ENCODE measurements at places on chromosomes 5 and 9. TPM values are rescaled to one million over a fixed set of nuclear protein-coding genes. Genes with fewer than 3 reads are reported as not detected.
A peak's percentile ranks its signal among the peaks of the same experiment; 100 is the strongest.

LCN1 gene
- not detected for total RNA-seq

CDH12 gene
- total RNA-seq, result not detected

HMCN2 gene
- not detected for total RNA-seq

ENHO gene
- total RNA-seq, result not detected

SPINK4 gene
- not detected for total RNA-seq

IL33 gene
- total RNA-seq, result not detected

GRXCR2 gene
- total RNA-seq, result not detected

LCN15 gene
- not detected for total RNA-seq

GRCh38 chr9:71268871-71269635 is 147.6 kb upstream of the TRPM3 start:
- DNase-seq, result no peak

DNA sequence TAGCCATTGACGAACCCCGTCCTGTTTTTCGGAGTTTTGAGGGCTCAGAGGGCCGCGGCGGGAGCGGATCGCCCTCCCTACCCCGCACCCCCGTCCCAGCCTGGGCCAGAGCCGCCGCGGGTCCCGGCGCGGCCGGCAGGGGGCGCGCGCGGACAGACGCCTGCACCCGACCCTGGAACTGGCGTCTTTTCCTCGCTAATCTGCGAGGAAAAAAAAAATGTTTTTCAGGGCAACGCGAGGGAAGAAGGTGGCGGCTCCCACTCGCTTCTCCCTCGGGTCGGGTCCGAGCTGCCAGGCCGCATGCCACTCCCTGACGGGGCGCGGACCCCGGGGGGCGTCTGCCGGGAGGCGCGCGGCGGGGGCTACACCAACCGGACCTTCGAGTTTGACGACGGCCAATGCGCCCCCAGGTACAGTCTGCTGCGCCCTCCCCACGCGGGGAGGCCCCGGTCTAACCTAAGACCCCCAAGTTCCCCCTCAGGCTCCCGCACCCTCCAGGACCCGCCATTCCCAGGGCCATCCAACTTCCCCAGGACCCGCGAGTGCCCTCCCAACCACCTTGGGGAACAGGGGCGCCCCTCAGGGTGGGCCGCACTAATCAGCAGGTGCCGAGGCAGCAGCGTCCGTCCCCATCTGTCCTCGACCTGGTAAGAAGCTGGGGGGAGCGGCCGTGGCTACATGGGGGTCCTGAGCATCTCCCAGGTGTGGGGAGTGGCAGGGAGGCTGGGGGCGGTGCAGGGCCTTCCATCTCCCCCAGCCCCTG is at the start of gene KCNT1:
KCNT1 (plus strand) TSS at position 227 of the 763 bp plus-strand sequence; CDS start at position 301, 74 bp downstream.
- no peak for DNase-seq

DNA sequence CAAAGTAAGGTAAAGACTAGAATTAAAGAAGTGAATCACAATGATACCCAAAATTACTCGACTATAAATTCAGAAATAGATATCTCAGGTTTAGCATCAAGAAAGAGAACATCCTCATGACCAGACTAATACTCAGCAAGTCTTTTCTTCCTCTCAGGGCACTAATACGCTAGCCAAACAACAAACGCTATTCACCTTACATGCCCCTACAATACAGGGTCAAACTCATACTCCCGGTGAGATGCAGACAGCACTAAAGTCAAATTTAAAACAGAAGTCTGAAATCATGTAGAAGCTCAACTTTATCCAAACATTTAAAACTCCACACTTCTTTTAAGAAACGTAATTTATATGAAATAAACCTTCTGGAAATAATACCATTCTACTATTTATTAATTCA is 5.6 kb downstream of the PFDN1 start:
- DNase-seq, result no peak

GRCh38 chr5:113194591-113194990 is 218.0 kb downstream of the DCP2 start:
- no peak for DNase-seq

DNA sequence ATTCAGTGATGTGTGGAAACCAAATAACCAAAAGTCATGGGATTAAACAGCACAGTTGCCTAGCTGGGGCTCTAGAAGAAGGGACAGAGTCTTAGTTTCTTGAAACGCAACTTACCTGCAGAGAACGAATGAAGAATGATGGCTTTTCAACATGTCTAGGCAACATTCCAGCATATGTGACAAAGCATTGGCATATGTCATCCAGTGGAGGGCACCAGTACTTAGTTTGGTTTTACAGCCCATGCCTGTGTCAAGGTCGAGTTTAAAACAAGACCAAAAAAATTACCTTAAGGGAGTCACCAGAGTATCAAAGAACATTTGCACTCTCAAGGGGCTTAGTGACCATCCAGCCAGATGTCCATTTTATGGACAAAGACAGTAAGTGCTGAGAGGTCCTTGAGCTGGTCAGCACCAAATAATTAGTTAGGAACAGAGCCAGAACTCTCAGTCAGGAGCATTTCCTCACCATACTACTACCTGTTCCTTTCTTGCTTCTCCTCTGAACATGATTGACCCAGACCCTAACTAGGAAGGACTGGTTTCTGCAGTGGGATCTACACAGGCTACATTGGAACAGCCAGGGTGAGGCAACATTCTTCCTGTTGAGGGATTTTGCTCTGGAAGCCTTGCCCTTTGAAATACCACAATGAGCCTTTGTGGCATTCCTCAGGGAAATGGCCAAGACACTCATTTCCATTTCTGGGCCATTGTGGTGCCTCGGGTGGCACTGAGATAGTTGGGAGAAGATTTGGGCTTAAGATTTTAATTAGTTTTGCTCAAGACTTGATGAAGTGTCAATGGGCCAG is 75.4 kb upstream of the ANKH start:
- no peak for DNase-seq

GRCh38 chr5:143759396-143760130 is 52.4 kb upstream of the HMHB1 start:
- DNase-seq, result no peak

GRCh38 chr5:133328800-133329199 is 277.0 kb downstream of the HSPA4 start:
- peak; percentile 53 for DNase-seq

DNA sequence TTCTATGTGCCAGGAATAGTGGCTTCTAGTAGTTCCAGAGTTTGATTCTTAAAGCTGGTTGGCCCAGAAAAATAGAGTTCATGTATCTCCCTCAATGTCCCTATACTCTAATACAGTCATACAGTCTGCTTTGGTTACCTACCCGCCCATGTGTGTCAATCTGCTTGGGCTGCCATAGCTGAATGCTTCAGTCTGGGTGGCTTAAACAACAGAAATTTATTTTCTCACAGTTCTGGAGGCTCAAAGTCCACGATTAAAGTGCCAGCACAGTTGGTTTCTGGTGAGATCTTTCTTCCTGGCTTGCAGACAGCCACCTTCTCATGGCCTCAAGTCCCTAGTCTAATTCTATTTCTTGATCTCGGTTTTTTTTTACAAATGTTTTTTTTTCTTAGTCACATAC is 1739.0 kb downstream of the MAT2B start:
- no peak for DNase-seq

DNA sequence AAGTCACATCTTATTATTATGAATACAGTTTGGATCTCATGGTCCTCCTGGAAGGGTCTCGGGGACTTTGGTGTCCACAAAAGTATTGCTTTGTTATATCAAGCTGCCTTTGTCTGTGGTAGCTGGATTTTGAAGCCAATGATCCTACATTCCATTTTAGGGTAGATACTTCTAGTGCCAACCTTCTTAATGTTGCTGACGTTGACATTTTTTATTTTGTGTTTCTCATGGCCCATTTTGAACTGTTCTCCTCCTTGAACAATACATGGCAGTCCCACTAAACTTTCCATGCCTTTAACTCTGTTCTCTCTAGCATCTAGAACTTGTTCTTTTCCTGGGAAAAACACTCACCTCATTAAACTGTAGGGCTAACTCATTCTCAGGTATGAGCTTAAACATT is 425.8 kb downstream of the KCTD16 start:
- DNase-seq, result no peak

GRCh38 chr5:149089796-149090195 is 26.9 kb upstream of the SH3TC2 start:
- DNase-seq, result no peak

DNA sequence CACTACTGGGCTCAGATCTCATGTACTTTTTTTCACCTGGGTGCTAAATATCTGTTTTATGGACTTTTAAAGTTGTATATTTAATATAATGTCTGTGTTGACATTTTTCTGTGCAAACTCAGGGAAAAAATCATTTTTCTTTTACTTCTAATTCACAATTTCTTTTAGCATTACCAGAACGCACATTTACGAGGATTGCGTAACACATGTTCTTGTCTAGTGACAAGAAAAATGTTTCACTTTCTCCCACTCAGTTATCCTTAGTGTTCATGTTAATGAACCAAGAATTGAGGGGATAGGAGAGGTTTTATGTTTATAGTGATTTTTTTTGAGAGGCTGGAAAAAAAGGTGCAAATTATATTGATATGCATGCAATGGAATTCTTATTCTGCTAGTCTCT is 86.3 kb upstream of the PJA2 start:
- no peak for DNase-seq

GRCh38 chr9:113934829-113935676 is 58.9 kb downstream of the ZNF618 start:
- DNase-seq, result no peak

DNA sequence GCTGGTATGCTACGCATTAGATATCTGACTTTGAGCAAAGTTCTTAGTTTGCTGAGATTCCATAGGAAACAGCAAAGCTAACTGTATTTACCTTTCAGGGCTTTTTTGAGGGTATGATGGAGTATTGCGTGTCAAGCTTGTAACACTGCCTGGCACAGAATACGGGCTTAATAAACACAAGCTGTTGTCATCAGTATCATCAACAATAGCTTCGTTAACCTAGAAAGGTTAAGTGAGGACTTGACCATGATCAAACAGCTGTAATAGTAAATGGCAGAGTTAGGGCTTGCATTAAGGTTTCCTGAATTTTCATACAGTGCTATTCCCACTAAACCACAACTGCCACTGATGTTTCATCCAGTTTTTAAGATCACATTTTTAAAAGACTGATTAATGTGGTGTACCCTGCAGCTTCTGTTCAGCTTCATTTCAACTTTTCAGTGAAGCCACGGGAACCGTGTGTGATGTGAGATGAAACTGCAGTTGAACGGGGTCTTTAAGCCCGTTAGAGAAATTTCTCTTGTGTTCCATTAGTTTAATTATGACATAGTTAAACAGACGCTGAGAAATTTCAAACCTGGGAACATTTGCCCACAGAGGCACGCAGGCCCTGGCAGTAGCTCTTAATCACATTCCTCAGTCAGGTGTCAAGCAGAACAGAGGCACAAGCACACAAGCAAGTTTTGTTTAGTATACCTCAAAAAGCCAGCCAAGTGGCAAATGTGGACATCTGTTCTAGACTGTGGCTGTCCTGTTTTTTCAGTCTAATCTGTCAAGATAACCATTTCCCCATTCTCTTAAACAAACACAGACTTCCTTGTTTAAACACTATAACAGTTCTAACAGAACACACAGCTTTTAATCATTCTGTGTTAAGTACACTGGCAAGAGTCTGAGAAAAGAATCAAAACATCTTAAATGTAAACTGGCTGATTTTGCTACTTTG is 147.1 kb downstream of the ZNF608 start:
- no peak for DNase-seq

- DNase-seq, result no peak
Measured at GRCh38 chr9:20563917-20564316, 58.4 kb downstream of the MLLT3 start.

DNA sequence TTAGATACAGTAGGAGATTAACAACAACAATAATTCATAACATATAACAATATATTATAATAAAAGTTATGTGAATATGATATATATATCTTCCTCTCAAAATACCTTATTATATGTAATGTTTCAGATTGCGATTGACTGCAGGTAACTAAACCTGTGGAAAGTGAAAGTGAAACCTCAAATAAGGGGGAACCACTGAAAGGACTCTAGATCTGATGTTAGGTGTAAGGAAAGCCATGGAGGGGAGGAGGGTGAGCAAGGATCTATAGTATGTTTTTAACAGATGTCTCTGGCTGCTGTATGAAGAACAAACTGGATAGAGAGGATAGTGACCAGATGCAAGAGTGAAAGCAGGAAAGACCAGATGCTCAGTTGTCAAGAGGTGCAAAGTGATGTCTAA is 5.8 kb upstream of the FSTL4 start:
- no peak for DNase-seq

GRCh38 chr9:136726631-136727191 is 14.3 kb downstream of the DIPK1B start:
- DNase-seq, result no peak

DNA sequence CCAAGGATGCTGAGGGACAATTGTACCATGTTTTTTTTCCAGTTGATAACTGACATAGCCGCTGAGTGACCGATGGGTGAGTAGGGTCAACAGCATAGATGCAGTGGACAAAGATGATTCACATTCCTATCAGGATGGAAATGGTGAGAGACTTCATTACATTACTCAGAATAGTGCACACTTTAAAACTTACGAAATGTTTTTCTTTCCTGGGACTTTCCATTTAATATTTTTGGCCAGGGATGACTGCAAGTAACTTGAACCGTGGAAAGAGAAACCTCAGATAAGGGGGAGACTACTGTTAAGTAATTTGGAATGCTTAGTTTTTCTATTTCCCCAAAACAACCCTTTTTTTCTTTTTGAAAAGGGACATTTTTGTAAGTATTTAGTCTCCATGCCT is 3.0 kb upstream of the TUSC1 start:
- no peak for DNase-seq

DNA sequence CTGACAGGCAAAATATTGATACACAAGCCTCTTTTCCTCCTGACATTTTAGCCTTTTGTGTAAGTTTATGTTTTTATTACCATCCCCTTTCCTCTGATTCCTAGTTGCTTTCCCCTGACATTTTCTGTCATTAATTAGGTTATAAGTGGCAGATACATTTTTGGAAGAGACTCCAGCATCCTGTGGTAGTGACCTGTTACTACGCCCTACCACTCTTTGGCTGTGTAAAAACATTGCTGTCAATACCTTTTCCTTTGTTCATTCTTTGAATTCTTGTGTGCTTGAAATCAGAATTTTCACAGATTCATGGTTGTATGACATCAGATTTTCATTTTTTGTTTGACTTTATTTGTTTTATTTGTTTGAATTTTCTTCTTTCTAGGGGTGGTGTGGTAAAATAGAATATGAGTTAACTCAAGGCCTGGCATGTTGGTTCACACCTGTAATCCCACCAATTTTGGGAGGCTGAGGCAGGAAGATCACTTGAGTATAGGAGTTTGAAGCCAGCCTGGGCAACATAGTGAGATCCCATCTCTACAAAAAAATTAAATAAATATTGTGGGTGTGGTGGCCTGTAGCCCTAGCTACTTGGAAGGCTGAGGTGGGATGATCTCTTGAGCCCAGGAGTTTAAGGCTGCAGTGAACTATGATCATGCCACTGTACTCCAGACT is 43.4 kb downstream of the UBE2R2 start:
- no peak for DNase-seq

GRCh38 chr9:123113185-123113584 is 79.7 kb downstream of the GPR21 start:
- DNase-seq, result no peak

All from natural killer cell treated with Interleukin-12 subunit alpha and Interleukin-12 subunit beta and Interleukin-15 and Interleukin-18, amount 100 ng/mL, for 72 hours (primary cell).